ENCODE measurements at places on chromosomes 2 and 18.

DNA sequence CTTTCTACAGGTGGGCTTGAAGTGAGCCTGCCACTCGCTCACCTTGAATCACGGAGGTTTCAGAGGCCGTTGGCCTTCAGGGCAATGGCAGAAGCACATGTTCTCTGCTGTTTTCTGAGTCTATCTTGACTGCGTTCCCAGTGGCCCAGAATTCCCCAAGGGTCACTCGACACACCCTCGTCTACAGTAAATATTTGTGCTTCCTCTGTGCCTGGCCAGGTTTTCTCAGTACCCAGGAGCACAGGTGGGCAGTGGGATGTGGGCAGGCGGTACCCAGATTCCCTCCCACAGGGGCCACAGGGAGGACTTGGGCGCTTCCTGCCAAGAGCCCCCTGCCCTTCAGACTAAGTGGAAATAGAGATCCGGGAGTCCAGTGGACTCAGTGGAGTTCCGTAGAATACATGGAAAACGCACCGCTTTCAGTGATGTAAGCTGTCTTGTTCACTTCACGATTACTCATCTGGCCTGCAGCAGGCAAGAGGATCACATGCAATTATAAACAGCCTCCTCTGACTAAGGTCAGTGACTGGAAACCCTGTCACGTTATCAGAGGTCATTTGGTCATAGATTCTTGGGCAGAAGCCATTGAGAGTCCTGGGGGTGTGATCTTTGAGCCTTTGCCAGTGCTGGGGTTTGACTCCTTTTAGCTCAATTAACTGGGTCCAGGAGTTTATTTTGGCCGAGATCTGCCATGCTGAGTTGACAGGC, 179.8 kb downstream of the NEDD4L start:
- DNase-seq, result no peak

GRCh38 chr2:26442301-26442700, 35.6 kb downstream of the OTOF start:
- DNase-seq, result no peak

DNA sequence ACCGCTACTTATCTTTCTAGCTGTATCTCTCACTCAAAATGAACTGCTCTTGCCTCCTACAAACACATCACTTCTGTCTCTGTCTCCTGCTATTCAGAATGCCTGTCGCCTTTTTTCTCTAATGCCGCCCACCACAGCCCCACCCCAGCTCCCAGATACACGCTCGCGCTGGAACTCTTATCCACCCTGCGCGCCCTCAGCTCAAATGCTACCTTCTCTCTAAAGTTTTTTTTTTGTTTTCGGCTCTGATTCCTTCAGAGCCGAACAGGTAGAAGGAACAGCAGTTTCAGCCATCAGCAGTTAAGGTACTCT, 3.9 kb upstream of the SOS1 start:
- no peak for DNase-seq

DNA sequence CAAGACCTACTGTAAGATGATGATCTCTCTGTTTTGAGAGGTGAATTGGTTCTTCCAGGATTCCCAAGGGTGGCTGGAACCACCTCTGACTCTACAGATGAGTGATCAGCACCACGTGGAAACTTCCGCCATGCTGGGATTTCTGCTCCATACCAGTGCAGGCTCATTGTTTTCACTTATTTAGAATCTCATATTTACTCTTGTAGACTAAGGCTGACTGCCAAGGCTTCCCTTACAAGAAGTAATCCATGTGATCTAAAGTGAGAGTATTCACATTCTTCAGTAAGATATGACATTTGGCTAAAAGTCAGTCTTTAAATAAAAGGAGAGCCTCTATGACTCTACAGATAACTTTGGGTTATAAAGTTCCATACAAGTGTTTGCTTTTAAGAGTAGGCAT, 322.9 kb upstream of the RAB12 start:
- no peak for DNase-seq

GRCh38 chr2:100606726-100607343, 44.0 kb downstream of the PDCL3 start:
- no peak for DNase-seq

GRCh38 chr18:68803356-68803755, 5.5 kb downstream of the CCDC102B start:
- DNase-seq, result no peak

DNA sequence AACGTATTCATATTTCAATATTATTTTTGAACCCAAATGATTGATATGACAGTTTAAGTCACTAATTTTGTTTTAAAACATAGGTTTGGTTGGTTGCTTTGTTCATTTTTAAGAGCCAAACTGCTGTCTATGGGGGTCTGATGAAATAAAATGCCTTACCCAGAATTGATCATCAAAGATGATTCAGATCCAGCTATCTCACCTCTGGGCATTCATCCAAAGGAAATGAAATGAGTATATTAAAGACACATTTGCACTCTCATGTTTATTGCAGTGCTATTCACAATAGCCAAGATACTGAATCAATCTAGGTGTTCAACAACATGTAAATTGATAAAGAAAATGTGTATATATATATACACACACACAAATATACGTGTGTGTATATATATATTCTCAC, 326.9 kb upstream of the GULP1 start:
- no peak for DNase-seq

All from coronary artery (tissue), 2 donors.